ENCODE measurements at places on chromosomes 7 and 10.

DNA sequence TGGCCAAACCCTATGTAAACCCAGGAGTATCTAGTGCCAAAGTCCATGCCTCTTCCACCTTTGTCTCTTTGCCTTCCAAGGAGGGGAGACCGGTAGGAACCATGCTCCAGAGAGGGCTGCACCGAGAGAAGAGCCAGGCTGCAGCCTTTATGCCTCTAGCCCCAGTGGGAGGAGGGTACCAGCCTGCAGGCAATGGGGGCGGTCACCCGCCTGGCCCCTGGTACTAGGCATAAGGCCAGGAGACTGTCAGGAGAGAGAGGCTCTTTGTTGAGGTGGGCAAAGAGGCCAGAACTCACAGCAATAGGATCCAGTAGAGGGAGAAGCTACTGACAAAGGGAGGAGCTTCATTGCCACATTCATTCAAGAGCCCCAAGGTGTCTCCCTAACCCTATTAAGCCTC, 146.6 kb upstream of the PDE1C start:
- no peak for DNase-seq

DNA sequence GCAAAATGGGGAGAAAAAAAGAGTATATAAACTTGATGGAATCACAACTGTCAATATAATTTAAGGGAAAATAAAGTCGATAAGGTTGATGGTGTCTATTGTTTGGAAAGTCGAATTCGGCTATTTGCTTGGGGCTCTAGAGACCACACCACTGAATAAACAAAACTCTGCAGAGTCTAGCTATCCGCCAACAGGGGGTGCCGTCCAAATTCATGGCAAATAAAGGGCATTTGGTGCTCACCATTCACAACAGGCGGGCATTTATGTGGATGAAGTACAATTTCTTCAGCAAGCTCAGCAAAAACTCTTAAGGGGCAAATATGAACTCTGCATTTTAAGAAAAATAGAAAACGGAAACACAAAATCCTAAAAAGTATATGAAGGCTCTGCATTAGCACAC, 23.3 kb downstream of the CD36 start:
- peak; percentile 43 for DNase-seq

GRCh38 chr10:124146483-124146882, 53.1 kb upstream of the CHST15 start:
- DNase-seq: no peak

GRCh38 chr7:100034871-100035510, 14.6 kb upstream of the ZSCAN21 start:
- DNase-seq: no peak

DNA sequence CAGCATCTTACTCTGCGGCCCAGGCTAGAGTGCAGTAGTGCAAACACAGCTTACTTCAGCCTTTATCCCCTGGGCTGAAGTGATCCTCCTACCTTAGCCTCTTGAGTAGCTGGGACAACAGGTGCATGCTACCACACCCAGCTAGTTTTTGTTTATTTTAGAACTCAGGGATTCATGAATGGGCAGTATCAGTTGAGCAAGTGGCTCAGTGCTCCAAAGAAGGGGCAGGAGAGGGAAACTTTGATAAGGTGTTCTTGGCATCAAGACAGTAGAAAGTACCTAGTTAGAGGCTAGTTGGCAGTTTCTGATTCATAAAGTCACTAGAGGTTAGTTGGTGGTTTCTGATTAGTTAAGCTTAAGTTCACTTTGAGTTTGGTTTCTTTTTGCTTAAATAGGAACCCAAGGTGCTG, 18.4 kb downstream of the TRIM24 start:
- no peak for DNase-seq

GRCh38 chr10:7788639-7789286, 786 bp downstream of the ATP5F1C start:
- DNase-seq: peak; percentile 28

GRCh38 chr7:94633687-94634086, 22.2 kb downstream of the SGCE start:
- DNase-seq: no peak

DNA sequence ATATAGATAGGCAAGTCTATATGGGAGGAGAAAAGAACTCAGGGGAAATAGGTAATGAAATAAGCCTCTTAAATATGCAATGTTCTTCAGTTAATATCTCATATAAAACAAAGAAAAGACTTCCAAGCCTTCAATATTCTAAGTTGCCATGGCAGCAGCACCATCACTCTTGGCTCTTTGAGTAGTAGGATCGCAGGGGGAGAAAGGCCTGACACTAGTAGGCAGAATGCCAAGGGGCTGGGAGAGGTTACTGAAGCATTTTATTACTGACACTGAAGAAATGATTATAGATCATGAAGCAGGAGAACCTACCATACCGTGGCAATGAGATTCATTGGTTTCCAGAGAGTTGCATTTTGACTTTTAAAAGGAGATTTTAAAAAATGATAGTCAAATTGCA, 193.9 kb downstream of the NXPH1 start:
- DNase-seq: no peak

GRCh38 chr10:92690211-92690914, 608 bp downstream of the HHEX start:
- DNase-seq: peak; percentile 60

GRCh38 chr10:92146107-92146506, 144.8 kb downstream of the CPEB3 start:
- no peak for DNase-seq

DNA sequence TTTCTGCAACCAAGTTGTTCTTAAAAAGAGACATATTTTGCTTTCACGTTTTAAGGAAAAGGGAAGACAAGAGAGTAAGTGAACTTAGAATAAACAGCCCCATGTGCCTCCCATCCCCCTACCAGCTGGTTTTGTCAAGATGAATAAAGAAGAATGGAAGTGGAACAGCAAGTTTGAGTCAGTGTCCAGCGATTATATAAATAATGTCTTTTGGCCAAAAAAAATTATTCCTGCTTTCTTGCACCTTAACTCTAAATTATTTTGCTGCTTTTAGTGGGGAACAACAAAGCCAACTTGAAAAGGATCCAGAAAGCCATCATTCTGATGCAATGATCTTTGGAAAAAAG, 82.4 kb upstream of the TRIL start:
- DNase-seq: no peak

DNA sequence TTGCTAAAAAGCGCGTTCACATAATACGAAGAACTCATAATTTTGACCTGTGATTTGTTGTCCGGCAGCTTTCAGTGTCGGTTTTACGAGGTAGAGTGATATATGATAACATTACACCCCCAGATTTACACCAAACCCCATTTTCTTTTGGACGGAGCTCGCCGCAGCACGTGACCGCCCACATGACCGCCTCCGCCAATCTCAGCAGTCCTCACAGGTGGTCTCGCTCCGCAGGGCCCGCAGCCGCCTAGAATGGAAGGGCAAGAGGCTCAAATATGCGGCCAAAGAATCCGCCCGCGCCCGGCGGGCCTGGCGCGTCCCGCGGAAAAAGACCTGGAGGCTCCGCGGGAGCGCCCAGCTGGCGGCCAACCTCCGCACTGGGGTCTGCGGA, at the start of gene HOXA7:
HOXA7 (minus strand) TSS at position 168 of the 391 bp plus-strand sequence; CDS start at position 38, 130 bp downstream.
- DNase-seq: peak; percentile 77

DNA sequence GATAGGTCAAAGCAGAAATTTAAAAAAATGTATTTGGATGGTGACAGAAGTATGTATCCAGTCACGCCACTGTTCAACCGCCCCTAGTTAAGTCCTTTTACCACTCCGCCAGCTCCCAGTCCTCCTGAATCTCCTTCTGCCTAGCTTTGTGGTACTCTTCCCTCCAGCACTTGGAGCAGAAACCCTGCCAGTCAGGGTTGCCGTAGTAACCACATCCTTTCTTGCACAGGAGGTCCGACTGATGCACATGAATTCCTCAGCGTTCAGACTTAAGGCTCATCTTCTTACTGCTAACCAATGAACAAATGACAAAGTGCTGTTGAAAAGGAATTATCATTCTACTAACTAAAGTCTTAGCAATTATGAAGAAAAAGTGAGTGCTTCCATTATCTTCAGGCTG, 175.3 kb upstream of the KCTD7 start:
- no peak for DNase-seq

- no peak for DNase-seq
Observed at GRCh38 chr7:148625342-148625741, 34.8 kb downstream of the C7orf33 start.

DNA sequence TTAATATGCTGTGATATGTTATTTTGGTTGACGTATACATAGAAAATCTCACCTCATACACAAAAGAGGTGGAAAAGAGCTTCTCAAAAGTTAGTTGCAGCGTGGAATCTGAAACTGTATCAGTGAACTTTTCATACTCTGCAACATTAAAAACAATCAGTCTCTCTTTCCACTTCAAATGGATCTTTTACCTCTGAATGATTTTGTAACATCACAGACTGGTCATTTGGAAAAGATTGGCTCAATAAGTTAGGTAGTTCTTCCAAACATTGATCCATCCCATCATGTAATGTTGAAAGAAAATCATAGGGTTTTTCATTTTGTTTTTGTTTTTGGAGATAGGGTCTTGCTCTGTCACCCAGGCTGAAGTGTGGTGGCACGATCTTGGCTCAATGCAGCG, 131.1 kb downstream of the AHR start:
- no peak for DNase-seq

GRCh38 chr10:37314350-37314749, 189.0 kb downstream of the ANKRD30A start:
- no peak for DNase-seq

DNA sequence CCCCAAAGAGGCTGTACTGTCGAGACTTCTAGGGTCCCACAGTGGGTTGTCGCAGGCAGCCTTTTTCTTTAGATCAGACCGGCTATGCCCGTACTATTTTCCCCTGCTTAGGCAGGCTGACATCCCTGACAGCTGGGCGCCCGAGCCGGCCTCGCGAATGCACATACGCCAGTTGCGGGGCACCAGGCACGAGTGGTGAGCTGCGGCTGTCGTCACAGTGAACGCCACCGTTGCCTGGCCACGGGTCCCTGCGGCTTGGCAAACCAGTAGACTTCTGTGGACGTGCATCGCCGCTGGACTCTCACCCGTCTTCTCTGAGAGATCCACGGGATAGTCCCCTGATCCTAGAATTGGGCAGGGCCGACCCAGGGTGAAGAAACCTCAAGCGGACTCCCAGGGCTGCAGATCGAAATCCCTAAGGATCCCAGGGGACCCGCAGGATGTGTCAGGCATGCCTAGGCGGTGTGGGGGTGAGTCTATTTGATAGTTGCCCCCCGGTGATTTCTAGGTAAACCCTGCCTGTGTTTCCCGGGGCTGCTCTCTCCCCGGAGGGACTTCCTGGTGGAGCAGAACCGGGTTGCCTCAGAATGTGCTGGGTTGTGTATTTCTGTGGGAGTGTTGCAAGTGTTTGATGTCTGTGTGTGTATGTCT, 33.0 kb upstream of the ZNF273 start:
- peak; percentile 6 for DNase-seq

DNA sequence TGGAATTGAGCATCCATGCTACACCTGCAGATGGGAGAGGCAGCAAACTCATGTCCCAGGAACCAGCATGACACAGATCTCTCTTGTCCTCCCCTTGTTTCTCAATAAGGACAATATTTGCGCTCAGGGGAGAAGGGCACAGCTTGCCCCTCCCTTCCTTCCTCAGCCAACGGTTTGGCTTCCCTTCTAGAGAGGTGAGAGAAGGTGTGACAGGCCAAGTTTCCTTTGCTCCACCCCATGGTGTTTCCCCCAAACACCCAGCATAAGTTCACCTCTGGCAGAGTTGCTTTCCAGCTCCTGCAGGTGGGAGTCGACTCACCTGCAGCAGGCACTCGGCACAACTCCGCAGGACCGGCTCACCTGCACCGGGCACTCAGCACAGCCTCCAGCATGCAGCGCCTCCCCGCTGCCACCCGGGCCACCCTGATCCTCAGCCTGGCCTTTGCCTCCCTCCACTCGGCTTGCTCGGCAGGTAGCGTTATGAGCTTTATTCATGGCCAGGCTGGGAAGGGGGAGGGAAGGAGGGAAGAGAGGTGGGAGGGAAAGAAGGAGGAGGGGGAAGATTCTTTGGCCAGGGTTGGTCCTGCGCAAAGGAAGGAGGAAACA, at the start of the genes ATP6V0A4 and TMEM213:
ATP6V0A4 (minus strand) TSS at position 482 of the 606 bp plus-strand sequence. CDS start 26,949 bp downstream, outside the sequence.
TMEM213 (plus strand) TSS at position 280 of the 606 bp plus-strand sequence; CDS start at position 391, 111 bp downstream.
- peak; percentile 67 for DNase-seq

DNA sequence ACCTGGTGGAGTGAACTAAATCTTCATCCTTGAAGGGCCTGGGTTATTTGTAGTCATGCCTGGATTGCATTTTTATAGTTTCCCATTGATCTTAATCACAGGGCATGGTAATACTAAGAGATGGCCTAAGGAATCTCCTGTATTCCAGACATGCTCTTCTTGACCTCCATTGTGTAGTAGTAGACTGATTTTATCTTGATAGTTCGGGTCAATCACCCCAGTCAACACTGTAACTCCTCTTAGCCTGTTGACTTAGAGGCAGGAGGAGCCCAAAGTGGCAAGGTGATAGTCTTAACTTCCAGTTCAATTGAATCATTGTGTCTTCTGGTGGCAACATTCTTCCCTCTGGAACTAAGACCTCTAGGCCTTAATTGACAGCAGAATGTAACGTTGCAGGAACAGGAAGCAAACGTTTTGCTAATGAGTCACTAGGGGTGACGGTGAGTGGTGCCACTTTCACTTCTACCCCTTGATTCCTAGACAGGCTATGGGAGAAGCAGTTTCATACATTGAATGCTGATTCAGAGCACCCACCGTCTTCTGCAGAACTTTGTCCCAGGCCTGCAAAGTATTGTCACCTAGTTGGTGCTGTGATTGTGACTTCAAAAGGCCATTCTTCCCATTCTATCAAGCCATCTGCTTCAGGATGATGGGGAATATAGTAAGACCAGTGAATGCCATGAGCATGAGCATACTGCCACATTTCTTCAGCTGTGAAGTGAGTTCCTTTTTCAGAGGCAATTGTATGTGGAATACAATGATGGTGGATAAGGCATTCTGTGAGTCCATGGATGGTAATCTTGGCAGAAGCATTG, 24.0 kb upstream of the PAPSS2 start:
- no peak for DNase-seq

GRCh38 chr7:145030754-145031153, 194.9 kb upstream of the TPK1 start:
- DNase-seq: no peak

DNA sequence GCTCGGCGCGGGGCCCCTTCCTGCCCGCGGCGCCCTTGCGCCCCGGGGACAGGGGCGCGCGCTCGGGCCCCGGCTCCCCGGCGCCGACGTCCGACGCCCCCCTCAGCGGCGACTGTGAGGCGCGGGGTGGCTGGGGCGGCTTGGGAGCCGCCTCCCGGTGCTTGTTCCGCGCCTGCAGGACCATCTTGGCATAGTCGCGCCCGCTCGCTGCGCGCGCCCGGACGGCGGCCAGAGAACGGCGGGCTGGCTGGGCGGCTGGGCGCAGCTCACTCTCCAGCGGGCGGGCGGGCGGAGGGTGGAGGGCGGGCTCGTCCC, at the start of gene DPY19L1:
DPY19L1 (minus strand) TSS at position 275 of the 315 bp plus-strand sequence; CDS start at position 184, 91 bp downstream.
- no peak for DNase-seq

DNA sequence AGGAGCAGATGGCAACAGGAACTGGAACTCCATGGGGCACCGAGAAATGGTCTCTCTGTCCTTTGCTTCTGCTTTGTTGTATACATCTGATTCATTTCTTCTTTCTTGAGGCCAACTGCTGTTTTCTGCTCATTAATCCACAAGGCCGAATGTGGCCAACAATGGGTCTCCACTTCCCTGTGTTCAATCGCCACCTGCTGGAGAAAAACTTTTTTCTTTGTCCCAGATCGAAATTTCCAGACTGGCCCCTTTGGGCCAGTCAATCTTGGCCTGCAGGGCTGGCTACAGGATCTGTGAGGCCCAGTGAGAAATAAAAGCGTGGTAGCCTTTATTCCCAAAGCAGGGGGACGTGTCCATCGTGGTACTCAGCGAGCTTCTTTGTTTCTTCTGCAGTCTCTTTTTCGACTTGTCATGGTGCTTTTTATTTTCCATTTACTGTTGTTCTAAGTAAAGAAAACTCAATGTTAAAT, 58.8 kb downstream of the PARP12 start:
- peak; percentile 77 for DNase-seq

- no peak for DNase-seq
Observed at GRCh38 chr10:22764639-22765038, 50.3 kb upstream of the PIP4K2A start.

- DNase-seq: no peak
Observed at GRCh38 chr7:54995610-54996363, 23.0 kb upstream of the EGFR start.

All from iPS-NIHi11 (cell line).